Motor neuron (in vitro differentiated cells): ENCODE measurements at places on chromosomes 2 and 18. TPM values are rescaled to one million over a fixed set of nuclear protein-coding genes. Genes with fewer than 3 reads are reported as not detected.

DNA sequence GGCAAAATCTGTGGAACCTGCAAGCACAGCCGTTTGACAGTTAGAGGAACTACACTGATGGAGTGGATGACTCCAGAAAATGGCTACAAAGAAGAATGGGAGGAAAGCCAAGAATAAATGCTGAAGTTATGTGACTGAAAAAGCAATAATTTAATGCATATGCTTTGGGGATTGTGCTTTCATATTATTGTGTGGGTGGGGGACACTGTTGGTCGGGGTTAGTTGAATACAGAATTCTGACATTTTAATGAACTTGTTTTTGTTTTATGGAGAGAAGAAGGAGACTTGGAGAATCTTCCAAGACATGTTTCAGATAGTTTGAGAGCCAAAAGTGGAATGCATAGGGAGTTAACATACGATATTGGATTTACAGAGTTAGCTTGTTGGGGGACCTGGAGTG, 68.5 kb downstream of the NRP2 start:
- no peak for ATAC-seq

DNA sequence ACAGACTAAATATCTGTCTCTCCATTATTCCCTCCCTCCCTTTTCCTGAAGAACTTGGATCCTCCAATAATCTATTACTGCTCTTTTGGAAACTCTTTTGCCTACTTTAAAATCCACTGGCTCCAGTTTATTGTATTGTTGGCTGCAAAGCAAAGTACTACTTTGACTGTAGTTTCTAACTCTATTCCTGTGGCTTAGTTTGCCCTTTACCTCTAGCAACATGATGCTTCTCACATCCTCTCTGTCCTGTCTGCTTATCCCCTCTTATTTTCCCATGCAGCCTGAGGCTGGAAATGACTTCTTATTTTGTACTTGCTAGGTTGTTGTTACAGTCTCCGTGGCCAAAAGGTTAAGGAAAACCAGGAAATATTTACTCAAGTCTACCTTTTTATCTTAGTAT, 26.8 kb downstream of the PDK1 start:
- ATAC-seq, result no peak

- no peak for ATAC-seq
These were observed 1.8 kb downstream of the DCC start for GRCh38 chr18:52341608-52342381.

GRCh38 chr2:35651688-35652323, 703.8 kb upstream of the CRIM1 start:
- no peak for ATAC-seq

Gene KIF5C
- 222 and 228 TPM in 2 replicates for total RNA-seq
